Neural crest cell (in vitro differentiated cells): ENCODE measurements at places on chromosomes 12 and 14.
A peak's percentile ranks its signal among the peaks of the same experiment; 100 is the strongest.

GRCh38 chr12:125243811-125244210 lies 178.6 kb downstream of the AACS start:
- H3K27me3 ChIP-seq, result peaks cover 2% of the 10 kb centered on the region
- DNase-seq, result peak; percentile 11
- H3K36me3 ChIP-seq, result peaks cover 2% of the 10 kb centered on the region
- H3K4me1 ChIP-seq, result peaks cover 47% of the 10 kb centered on the region
- H3K4me3 ChIP-seq, result peak overlapping the region; percentile 67

- peaks cover 3% of the 10 kb centered on the region for H3K4me1 ChIP-seq
- H3K27me3 ChIP-seq, result no peaks in the 10 kb centered on the region
- no peak for DNase-seq
- no peak overlapping the region for H3K27ac ChIP-seq
- H3K4me3 ChIP-seq, result no peak overlapping the region
- H3K36me3 ChIP-seq, result no peaks in the 10 kb centered on the region
These were observed 17.1 kb downstream of the SYNDIG1L start for GRCh38 chr14:74408870-74409269.

- DNase-seq, result no peak
- no peak overlapping the region for H3K4me3 ChIP-seq
- H3K27me3 ChIP-seq, result peaks cover 10% of the 10 kb centered on the region
- no peak overlapping the region for H3K27ac ChIP-seq
- H3K36me3 ChIP-seq, result peaks cover 33% of the 10 kb centered on the region
These were observed 5.1 kb downstream of the E2F7 start for GRCh38 chr12:77060136-77060882.

DNA sequence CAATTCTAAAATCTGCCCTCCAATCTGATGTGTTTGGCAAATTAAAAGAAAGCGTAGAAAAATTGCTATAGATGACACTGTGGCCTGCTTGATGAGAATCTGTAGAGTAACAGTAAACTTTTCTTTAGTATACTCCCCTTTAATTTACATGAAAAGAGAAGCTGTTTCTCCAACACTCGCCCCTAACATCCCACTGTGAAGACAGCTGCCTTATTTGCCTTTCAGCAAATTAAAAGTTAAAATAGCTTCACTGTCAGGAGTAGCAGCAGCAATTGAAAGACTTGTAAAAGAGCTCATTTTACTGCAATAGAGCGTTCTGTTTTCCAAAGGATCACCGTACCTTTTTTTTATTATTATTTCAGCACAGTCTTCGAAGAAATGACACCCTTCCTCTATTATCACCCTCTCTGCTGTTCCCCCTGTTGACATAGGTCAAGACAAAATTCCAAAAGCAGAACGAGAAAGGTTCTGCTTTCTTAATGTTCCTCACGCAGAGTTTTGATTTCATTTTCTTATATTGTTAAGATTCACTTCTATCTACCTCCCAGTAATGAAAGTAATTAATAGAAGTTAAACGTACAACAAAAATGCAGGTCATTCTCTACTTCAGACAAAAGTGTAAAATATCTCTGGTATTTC lies 153.5 kb upstream of the USP15 start:
- no peak for DNase-seq
- H3K27ac ChIP-seq, result no peak overlapping the region
- H3K4me3 ChIP-seq, result peak overlapping the region; percentile 8
- H3K4me1 ChIP-seq, result peaks cover 11% of the 10 kb centered on the region
- H3K36me3 ChIP-seq, result peaks cover 7% of the 10 kb centered on the region

DNA sequence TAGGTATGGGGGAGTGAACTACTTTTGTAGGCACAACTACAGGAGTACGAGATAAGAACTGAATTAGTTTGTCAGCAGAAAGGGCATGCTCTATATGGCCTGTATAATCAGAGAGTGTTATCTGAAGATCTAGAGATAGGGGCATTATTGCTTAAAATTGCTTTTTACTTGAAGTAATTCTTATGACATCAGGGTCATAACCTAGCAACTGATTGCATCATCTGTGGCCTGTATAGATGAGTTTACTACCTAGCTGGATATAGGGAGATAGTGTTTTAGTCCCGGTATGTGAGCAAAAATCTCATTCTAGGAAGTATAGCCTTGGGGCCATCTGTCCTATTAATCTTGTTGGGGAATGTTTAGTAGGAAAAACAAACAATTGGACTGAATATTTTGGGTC lies 142.7 kb downstream of the TMEM117 start:
- H3K36me3 ChIP-seq, result peaks cover 19% of the 10 kb centered on the region
- no peak overlapping the region for H3K27ac ChIP-seq
- no peak for DNase-seq
- H3K27me3 ChIP-seq, result no peaks in the 10 kb centered on the region
- H3K4me3 ChIP-seq, result no peak overlapping the region

DNA sequence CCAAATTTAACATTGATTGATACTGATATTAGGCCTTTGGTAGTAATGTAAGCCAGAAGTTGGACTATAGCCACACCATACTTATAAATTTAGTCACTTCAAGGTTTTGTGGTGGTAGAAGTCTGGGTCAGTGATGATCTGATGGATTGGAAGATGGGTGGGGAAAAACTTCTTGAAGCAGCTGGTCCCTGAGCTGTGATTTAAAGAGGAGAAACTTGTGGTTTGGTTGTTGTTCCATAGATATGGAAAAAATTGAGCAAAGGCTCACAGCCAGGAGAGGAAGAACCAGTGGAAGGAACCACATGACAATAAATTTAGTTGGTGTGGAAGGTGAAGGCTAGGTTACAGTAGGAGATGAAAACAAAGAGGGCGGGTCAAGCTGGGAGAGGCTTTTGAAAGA lies 26.1 kb downstream of the PTHLH start:
- H3K27me3 ChIP-seq, result no peaks in the 10 kb centered on the region
- H3K36me3 ChIP-seq, result no peaks in the 10 kb centered on the region
- H3K4me1 ChIP-seq, result peaks cover 1% of the 10 kb centered on the region
- no peak for DNase-seq

DNA sequence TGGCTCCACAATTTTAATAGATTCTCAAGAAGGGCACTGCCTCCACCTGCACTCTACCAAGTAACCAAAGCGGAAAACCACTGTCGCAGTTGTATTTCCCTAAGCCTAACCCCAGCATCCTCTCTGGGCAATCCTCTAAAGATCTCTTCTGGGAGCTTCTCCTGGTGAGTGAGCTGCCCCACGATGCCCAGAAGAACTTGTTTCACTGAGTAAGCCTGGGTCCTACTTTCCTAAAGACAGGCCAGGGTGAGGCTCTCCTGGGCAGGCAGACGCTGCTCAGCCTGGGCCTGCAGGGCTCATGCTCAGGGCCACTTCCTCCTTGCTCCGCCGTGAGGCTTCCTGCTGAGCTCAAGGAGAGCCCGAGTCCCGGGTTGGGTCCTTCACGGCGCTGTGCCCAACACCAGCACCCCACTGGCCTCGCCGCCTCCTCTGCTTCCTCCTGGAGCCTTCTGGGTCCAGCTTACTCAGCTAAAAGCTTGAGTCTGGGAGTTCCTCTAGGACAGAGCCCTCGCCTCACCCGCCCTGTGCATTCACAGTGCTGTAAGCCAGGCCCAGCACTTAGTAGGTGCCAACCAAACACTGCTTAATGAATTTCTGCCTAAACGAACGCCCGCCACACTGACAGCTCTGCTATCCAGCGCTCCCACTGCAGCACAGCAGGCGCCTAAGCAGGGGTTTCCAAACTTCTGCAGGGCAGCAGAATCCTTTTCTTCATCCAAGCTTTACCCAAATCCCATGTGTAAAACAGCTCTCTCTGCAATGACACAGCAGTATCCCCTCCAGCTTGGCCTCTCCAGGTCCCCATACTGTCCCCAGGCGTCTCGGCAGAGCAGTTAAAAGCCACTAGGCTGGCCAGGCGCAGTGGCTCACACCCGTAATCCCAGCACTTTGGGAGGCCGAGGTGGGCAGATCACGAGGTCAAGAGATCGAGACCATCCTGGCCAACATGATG lies 5.7 kb downstream of the RAB35 start:
- peak overlapping the region; percentile 81 for H3K27ac ChIP-seq
- no peak overlapping the region for H3K4me3 ChIP-seq
- H3K36me3 ChIP-seq, result peaks cover 5% of the 10 kb centered on the region
- H3K4me1 ChIP-seq, result peaks cover 20% of the 10 kb centered on the region
- no peak for DNase-seq
- no peaks in the 10 kb centered on the region for H3K27me3 ChIP-seq

GRCh38 chr14:104523546-104523935 lies 56.0 kb upstream of the C14orf180 start:
- no peak overlapping the region for H3K27ac ChIP-seq
- no peaks in the 10 kb centered on the region for H3K4me1 ChIP-seq
- no peak overlapping the region for H3K4me3 ChIP-seq
- DNase-seq, result no peak

- H3K27ac ChIP-seq, result peak overlapping the region; percentile 22
- DNase-seq, result no peak
- H3K27me3 ChIP-seq, result no peaks in the 10 kb centered on the region
- H3K4me3 ChIP-seq, result no peak overlapping the region
- H3K36me3 ChIP-seq, result no peaks in the 10 kb centered on the region
These were observed 22.8 kb downstream of the ERC1 start for GRCh38 chr12:1013618-1014489.
